ENCODE measurements at places on chromosomes 7 and 10. TPM values are rescaled to one million over a fixed set of nuclear protein-coding genes. Genes with fewer than 3 reads are reported as not detected.

The IKZF5 gene
- 8.5 TPM for total RNA-seq

The CWF19L1 gene
- total RNA-seq: 19.5 TPM

The EN2 gene
- total RNA-seq: 0.27 TPM

The FXYD4 gene
- not detected for total RNA-seq

DNA sequence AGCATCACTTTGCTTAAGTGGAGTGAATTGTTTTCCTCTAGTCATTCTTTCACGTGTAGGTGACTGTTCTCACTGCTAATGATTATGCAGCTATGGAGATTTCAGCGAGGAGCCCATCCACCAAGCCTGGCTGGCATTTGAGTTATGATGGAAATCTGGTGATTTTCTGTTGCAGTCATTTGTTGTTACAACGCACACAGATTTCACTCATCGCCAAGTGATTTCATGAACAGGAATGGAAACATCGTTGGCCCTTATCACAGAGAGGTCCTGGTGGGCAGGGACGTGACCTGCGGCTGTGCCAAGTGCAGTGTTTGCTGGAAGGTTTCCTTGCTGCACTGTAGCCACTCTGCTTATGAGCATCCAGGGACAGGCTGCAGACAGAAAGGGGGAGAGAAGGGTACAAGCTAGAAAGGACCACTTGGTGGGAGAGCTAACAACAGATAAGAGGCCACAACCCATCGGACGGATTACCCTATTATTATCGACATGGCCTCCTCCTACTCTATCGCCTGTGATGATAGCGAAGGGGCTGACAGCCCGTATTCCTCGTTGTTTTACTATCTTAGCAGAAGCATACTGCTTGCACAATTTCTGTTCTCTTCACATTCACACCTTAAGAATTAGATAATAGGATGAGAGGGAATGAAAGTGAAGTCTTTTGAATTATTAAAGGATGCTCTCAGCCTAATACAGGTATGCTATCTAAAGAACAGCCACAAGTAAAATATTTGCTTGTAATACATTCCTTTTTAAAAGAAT, 99.0 kb upstream of the PITRM1 start:
- DNase-seq: no peak

- no peak for DNase-seq
These were observed 6.0 kb upstream of the CROT start for GRCh38 chr7:87339373-87339897.

DNA sequence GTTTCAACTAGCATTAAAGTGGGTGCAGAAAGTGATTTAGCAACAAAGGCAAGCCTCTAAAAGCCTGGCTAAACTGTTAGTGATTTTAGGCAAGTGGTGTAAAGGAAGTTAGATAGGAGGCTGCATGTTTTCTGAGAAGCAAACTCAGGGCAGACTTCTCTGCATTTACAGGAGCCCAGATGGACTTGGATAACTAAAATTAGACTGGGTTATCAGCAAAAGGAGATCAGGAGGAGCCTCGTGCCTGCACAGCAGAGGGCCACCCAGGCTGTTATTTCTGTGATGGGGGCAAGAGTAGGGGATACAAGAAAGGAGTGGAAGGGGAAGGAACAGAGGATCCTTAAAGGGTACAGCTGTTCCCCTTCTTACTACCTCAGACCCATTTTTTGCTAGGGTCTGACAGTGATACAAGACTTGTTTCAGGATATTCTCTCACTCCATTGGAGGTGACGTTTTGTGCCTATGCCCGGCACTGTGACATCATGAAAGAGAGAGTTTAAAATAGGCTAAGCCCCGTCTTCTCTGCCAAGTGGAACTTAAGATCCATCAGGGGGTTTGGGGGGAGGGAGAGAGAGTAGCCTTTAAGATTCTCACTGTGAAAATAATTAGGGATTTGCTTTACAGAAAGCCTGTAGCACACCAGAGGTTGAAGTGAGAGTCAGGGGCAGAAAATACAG, 49.6 kb upstream of the PDCD4 start:
- no peak for DNase-seq

DNA sequence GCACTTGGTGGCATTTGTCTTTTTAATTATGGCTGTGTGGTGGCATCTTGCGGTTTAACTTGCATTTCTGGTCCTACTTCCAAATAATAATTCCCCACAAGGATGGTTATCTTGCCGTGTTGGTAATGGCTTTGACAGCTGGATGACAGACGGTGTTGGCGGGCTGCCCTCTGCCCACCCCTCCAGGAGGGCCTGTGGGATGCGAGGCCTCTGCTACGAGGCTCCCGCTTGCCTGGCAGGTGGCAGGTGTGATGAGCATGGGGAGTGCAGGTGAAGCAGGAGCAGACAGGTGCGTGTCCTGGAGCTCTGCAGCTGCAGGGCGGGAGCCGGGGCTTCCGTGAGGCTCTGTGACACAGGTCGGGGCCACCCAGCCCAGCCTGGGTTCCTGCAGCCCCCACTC, 11.8 kb downstream of the INPP5A start:
- no peak for DNase-seq

DNA sequence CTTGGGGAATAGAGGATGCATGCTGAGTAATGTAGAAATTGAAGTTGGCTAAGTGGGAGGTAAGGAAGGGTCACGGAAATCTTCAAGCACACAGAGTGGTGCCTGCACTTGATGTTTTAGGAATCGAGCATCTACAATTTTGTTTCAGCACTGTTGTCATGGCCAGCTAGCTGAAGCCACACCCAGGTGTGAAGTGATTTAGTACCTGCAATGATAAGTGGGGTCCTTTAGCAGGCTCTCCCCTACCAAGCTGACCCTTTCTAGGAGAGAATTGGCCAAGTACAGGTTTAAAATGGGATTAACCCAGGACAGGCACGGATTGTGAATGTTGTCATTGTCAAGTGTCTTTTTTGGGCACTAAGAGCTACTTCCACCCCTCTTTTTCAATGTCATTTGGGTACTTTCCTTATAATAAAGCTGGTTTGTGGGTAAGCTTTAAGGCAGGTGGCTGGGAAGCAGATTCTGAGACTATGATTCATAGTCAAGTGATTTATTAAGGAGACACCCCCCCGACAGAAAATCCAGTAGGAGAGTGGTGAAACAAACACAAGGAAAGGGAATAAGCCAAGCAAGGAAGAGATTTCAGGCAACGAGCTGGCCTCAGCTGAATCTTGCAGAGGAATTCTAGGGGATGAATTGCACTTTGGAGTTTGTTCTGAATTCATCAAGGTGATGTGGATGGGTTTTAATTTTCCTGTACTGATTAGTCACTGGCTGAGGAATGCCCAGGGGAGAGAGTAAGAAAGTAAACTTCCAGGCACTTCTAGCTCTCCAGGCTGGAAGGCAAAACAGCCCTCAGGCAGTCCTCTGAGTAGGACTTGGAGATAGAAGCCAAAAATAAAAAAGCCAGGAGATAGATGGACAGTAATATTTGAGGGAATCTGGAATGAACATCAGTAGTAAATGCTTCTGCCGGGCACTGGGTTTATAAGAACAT, 1128.4 kb downstream of the SORCS3 start:
- DNase-seq: no peak

GRCh38 chr7:94055963-94056362, 51.8 kb upstream of the BET1 start:
- DNase-seq: no peak

- no peak for DNase-seq
These were observed 42.7 kb downstream of the SPDYE5 start for GRCh38 chr7:75534727-75535307.
